ENCODE measurements at places on chromosomes 6 and 20. TPM values are rescaled to one million over a fixed set of nuclear protein-coding genes. Genes with fewer than 3 reads are reported as not detected.

Gene SPEF1
- total RNA-seq, result 0.17 TPM

Gene TBC1D7
- 19.3 TPM for total RNA-seq

DNA sequence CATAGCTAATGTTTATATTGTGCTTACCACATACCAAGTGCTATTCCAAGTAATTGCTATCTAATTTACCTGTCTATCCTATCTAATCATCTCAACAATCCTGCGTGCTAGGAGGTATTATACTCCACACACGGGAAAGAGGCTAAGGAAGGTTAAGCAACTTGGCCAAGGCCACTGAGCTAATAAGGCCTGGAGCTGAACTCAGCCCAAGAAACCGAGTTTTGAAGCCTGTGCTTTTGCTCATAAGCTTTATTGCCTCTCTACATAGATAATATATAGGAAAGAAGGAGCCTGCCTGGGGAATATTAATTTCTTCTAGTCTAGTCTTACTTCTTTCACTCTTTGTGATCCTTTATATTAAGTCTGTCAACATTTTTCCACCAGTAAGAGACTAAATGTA lies 67.8 kb upstream of the ADGRF4 start:
- DNase-seq, result no peak

DNA sequence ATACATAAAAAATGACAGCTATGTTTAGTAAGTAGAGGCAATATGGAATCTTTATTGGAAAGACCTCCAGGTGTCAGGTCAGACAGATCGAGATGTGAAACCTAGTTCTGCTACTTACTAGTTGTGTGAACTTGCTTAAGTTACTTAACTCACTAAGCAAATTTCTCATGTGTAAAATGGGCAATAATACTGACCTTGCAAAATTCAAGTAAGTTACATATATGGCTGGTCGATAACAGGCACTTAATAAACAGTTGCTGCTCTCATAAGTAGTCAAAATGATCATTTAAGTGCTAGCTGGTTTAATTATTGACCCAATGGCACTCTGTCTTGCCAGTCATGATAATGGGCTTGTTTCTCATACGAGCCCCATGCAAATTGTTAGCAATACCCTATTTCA lies 46.0 kb downstream of the VGLL2 start:
- no peak for DNase-seq

DNA sequence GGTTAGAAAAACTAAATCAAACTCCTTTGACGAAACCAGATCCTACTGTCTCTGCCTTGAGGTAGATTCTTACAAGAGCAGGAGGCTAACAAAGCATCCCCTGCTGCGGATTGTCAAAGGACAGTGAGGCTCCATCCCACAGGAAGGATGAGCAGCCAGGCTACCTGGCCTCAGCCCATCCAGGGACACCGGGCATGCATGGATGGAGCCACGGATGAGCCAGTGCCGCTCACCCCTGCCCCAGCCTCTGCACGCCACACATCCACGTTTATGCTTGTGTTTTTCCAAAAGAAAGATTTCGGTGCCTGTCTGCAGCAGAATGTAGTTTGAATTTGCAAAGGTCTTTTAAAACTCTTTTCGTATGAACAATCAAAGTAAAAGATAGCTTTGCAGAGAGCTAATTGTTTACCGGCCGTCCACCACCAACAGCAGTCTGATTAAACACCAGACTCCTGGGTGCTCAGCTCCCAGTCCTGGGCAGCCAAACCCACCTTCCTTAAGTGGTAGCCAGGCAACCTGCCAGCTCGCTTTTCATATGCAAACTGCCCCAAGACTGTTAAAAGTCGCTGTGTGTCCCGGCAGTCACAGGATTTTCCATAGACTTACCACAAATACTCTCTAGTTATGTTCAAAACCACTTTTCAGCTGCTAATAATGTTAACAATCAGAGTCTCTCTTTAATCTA lies 999 bp downstream of the THBS2 start:
- peak; percentile 41 for DNase-seq

DNA sequence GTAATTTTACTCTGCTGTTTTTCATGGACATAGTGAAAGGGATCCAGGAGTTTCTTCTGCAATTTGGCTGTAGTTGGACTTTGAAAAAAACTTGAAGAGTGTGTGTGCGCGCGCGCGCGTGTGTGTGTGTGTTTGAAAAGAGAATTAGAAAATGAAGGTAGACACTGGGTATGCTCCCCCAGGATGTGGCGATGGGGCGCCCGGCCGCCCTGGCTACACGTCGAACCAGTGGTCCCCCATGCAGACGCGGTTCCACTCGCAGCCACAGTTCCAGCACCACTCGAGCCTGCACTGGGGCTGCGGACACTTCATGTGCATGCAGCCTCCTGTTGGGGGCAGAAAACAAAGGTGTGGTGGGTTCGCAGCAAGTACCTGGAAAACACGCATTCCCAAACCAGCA lies 76.0 kb upstream of the AGPAT4 start:
- DNase-seq, result no peak

DNA sequence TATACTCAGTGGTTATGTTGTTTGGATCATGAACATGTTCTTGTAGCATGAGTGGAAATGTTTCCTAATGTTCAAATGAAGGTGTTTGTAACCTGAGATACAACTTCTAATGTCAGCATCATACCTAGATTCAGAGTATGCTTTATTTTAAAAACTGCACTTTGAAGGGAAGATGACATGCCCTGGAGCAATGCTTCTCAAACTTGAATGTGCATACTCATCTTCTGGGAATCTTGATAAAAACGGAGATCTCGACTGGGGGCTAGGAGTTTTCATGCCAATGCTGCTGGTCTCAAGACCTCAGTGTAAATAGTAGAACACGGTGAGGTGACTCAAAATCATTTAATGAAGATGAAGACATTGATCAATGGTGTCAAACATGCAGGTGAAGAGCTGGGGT lies 440.0 kb upstream of the NOX3 start:
- no peak for DNase-seq

DNA sequence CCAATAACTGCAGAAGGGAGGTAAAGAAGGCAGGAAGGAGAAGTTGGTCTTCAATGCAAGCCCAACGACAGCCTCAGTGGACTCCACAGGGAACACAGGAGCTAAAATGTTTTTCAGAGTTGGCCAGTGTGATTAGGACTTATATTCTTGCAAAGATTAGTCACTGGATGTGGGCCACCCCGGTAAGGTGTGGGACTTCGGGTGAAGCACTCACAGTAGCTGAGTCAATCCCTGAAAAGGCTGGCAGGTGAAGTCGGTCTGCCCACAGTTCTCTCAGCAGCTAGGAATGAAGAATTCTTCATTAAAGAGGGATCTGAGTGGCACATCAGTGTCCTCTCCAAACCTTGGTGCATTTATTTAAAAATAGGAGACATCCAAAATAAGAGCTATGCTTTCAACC lies 94.8 kb downstream of the KLHL32 start:
- DNase-seq, result no peak

GRCh38 chr6:92559003-92559402 lies 860.4 kb downstream of the EPHA7 start:
- DNase-seq, result peak; percentile 39

DNA sequence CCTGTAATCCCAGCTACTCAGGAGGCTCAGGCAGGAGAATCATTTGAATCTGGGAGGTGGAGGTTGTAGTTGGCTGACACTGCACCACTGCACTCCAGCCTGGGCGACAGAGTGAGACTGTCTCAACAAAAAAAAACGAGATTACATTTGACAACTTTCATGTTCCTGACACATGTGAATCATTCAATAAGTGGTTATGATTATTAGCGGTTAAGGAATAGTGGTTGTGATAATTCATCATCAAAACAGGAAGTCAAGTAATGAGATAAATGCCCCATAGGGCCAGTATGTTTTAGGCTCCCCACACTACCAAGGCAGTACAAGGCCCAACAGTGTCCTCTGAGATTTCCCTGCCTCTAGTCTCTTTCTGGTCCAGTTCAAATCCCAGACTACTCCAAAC lies 2.5 kb downstream of the HDDC2 start:
- DNase-seq, result no peak

DNA sequence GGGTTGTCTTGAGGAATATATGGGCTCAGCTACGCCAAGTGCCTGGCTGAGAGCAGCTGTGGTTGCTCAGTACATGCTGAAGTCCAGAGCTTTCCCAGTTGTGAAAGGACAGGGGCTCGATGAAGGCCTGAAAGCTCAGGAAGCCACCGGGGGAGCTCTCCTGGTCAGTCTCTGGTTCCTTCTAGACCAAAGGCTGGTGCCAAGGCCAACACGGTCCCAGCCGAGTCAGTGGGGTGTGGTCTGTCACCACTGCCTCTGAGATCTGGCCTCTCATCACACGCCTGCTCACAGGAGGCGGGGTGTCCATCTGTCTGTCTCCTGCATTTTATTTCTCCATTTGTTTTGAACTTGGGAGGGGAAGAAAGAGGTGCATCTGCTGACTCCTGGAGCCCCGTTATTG lies 4.9 kb upstream of the FAM83C start:
- no peak for DNase-seq

- DNase-seq, result peak; percentile 30
Observed at GRCh38 chr6:33683051-33683571, 28.4 kb downstream of the UQCC2 start.

- DNase-seq, result no peak
Observed at GRCh38 chr6:162821102-162821501, 93.3 kb downstream of the PACRG start.

Gene NKX2-2
- not detected for total RNA-seq

- DNase-seq, result peak; percentile 99
Observed at GRCh38 chr20:50980071-50980681, 21.6 kb downstream of the MOCS3 start.

DNA sequence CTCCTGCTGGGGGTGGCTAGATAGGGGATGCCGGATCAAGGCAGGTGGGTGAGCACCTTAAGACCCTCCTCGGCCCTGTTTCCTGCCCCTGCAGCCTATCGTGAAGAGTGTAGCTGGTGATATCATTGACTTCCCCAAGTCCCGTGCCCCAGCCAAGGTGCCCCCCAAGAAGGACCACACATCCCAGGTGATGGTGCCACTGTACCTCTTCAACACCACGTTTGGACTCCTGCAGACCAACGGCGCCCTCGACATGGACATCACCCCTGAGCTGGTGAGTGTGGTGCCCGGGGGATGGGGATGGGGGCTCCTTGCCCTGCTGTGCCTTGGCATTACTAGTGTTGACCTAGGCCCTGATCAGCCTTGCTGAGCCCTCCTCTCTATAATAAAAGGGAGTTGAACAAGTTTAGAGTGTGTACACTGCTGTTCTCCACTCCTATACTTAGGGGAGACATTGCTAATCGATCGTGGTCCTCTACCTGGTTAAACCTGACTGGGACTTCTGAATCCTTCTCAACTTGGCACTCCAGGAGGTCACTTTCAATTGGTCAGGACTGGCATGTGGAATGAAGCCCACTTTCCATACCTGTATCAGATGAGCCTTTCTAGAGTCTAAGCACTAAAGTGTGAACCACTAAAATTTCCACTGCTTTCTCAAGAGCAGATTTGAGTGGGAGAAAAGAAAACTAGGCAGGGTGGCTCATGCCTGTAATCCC lies 11.0 kb downstream of the BPIFB3 start:
- DNase-seq, result no peak

DNA sequence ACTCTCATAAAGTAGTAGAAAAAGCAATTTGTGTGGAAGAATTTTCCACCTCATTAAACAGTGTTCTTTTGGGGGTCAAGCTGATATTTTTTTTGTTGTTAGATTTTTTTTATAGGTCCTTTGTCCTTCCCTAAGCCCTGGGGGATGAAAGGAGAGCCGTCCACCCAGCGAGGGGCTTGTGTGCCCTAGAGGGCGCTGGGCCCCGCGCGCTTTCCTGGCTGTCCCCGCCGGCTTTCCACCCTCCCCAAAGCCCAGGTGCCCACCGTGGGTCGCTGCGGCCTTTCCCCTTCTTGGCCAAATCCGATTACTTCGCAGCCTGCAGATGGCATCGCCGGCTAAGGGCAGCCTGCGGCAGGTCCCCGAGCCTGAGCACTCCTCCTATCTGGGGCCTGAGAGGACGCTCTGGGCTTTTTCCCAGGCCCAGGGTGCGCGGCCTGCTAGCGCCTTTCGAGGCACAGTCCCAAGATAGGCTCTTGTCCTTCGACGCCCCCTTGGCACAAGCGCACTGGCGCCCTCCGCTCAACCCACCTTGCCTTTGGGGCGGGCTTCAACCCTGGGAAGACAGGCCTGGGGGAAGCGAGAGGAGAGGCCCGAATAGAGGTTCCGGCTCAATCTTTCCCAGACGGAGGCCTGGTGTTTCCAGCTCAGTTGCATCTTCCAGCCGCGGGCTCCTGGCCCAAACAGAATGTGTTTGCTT lies 33.6 kb downstream of the TFAP2A start:
- no peak for DNase-seq

DNA sequence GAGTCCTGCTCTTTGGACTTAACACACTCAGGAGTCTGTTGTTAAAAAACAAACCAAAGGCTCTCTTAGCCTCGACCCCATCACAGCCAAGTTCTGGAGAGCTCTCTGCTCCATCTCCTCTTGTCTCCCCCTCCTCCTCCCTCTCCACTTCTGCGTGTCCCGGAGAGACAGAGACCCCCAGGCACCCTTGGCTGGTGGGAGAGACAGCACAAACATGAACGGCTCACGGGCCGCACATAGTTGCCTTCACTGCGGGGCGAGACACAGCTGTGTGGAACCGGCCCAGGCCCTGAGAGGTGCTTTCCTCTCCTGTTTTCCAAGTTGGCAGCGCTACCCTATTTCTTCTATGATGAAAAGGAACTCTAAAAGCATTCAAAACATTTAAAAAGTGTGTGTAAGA lies 23.3 kb upstream of the MYT1 start:
- DNase-seq, result no peak

Gene GID8
- 33.9 TPM for total RNA-seq

- peak; percentile 98 for DNase-seq
Observed at GRCh38 chr6:119147101-119148053, 68.9 kb upstream of the FAM184A start.

All from fibroblast of lung (primary cell).